ENCODE measurements at places on chromosomes 13 and 19.
A peak's percentile ranks its signal among the peaks of the same experiment; 100 is the strongest.

DNA sequence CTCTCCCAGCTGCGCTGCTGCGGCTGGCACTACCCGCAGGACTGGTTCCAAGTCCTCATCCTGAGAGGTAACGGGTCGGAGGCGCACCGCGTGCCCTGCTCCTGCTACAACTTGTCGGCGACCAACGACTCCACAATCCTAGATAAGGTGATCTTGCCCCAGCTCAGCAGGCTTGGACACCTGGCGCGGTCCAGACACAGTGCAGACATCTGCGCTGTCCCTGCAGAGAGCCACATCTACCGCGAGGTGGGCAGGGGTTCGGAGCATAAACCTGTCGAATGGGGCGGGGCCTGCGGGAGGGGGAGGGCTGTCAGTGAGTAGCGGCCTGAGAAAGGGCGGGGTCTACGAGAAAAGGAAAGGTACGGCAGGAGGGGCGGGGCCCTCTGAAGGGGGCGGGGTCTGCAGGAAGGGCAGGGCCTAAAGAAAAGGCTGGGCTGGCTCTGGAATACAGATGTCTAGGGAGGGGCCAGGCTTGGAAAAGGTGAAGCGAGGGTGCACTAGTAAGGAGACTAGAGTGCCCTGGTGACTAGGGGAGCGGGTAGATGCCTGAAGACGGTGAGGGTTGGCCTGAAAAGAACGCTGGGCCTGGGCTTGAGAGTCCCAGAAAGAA is 3.6 kb downstream of the CD37 start:
- peak; percentile 98 for DNase-seq

- no peak for DNase-seq
These were observed 52.2 kb downstream of the WDFY2 start for GRCh38 chr13:51636349-51636890.

DNA sequence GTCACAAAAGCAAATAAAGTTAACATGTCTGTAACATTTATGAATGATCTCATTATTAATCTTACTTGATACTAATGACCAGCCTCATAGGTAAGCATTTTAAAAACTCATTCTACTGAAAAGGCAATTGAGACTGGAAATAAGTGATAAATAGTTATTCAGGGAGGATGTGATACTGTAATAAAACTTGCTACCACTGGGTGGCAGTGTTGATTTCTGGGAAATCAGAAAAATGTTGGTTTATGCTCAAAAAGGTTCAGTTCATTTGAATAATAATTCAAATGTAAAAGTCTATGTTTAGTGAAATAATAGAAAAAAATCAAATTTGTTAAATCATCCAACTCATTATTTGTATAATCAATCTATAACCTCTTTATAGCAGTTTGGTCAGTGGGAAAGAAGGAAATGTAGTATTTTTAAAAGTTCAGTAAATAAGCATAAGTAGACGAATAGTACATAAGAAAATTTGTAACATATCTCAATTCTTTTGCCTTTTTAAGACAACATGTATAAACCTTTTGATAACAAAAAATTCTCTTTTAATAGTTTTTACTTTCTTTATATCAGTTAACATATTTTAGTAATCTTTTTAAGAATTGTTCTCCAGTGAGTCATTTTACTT is 9.6 kb downstream of the ABHD13 start:
- DNase-seq, result no peak

DNA sequence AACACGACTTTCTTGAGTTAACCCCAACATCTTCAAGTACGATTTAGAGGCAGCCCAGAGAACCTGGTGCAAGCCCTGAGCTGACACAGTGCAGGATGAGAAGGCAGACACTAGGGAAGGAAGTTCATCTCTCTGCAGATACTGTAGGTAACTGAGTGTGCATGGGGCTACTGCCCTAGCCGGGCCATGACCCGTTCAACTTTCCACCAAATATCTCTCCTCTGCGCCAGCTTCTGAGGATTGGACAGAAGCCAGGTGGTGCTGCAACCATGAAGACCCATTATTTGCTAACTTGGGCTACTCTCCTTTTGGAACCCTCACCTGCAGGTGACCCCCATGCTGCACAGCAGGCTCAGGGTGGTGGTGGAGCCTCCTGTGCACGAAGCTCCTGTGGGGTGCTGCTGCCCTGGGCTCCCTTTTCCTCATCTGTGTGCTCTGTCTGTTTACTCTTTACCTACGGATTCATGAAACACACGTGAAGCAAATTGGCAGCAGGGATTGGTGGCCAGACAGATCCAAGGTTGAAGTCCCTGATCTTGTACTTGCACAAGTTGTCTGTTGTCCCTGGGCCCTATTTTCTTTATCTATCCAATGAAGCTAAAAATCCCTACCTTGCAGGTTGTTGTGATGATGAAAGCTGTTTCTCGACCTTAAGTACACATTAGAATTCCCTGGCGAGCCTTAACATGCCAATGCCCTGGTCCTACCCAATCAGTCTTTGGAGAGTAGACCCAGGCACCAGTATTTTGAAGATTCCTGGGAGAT is 227.8 kb downstream of the LACC1 start:
- DNase-seq, result no peak

DNA sequence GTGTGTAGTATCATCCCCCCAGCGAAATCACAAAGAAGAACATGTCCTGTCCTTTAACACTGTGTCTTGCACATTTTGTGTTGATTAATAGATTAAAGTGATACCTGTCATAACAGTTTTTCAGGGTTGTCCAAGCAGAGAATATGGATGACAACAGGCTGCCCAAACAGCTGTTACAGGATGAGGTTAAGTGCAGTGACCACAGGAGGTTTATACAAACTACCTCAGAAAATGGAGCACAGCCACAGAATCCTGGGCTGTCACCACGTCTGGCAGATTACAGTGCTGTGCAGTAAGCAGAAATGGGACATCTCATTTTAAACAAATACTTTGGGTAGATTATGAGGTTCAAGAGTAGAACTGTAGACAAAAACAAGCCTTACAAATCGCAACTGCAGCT is 575.6 kb downstream of the DCT start:
- DNase-seq, result no peak

- no peak for DNase-seq
These were observed 69.7 kb downstream of the EPS15L1 start for GRCh38 chr19:16402041-16402440.

- no peak for DNase-seq
These were observed 21.5 kb downstream of the NFIC start for GRCh38 chr19:3387645-3388589.

GRCh38 chr13:111213964-111214726 is 99.0 kb downstream of the ARHGEF7 start:
- DNase-seq, result no peak

DNA sequence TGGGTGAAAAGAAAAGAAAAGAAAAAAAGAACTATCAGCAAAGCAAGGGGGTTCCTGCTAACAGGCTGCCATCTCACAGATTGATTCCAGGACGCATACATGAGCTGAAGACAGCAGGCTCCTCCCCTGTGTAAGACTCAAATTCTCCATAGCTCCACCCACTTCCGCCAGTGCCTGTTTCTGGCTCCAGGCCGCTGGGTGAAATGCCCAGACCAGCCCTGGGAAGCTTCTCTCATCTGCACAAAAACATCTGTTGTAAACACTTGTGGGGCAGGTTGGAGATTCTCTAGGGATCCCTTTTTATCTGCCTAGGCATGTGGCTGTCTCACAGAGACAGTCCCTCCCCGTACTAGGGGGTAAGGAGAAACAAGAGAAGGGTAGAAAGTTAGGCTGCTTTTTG is 1054.4 kb upstream of the SPRY2 start:
- peak; percentile 74 for DNase-seq

GRCh38 chr19:8311461-8312260 is 3.5 kb upstream of the CD320 start:
- DNase-seq, result no peak
